ENCODE measurements at places on chromosomes 5 and 9. TPM values are rescaled to one million over a fixed set of nuclear protein-coding genes. Genes with fewer than 3 reads are reported as not detected.

Gene SLC1A1
- 20.0 TPM for total RNA-seq

DNA sequence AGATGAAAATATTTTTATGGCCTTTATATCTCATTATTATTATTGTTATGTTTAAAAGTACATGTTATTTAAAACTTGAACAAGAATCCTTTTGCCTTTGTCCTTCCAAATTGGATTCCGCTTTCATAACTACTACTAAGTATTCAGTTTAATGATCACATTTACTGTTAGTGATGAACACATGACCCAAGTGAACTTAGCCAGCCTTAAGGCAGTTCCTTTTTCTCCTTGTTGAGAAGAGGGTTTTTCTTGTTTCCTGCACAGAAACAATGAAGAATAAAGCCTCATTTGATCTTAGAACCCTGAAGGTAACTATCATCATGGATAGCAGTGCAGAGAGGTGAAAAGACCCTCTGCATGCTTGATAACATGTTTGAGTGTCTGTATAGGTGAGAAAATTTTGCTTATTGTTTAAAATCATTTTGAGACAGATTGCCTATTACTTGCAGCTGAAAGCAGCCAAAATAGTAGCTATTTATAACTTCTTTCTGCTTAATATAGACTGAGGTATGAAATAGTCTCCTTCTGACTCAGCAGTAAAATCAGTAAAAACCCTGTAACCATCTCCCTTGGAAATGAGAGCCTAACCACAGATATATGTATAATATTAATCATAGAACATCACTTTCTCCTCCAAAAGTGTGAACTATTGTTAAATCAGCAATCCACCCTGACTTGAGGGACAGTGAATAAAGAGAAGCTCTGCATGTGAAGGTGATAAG lies 266.2 kb downstream of the SPATA31D1 start:
- peak; percentile 41 for DNase-seq

Gene FYB1
- under 0.01 TPM for total RNA-seq

DNA sequence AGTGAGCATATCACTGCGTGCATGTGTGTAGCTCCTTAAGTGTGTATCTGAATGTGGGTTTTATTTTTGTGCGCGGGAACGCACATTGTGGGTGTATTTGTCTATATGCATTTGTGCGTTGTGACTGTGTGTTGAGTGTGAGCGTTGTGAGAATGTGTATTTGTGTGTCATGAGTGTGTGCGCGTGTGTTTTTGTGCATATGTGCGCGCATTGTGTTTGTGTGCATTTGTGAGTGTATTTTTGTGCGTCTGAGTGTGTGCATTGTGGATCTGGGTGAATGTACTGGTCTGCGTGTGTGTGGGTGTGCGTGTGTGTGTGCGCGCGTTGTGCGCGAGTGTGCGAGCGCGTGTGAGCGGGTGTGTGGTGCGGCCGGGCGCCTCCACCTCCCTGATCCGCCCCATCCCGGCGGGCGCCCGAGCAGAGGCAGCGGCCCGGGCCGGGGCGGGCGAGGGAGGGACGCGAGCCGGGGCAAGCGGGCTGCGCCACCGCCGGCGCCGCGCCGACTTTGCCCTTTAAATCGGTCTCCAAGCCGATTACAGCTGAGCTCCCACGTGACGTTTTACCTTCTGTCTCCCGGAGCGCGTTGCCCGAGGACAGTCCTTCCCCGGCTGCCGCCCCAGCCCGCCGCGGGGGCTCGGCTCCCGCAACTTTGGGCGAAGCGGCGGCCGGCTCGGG lies at the start of gene RASGRF2:
TSS of gene RASGRF2 (plus strand) at position 596 of the 675 bp plus-strand sequence. CDS start 376 bp downstream, outside the sequence.
- DNase-seq: peak; percentile 85

GRCh38 chr9:109304347-109304746 lies 16.5 kb downstream of the EPB41L4B start:
- no peak for DNase-seq

GRCh38 chr9:113807173-113808061 lies 68.7 kb upstream of the ZNF618 start:
- DNase-seq: no peak

GRCh38 chr9:8382777-8383527 lies 583.4 kb upstream of the DMAC1 start:
- no peak for DNase-seq

DNA sequence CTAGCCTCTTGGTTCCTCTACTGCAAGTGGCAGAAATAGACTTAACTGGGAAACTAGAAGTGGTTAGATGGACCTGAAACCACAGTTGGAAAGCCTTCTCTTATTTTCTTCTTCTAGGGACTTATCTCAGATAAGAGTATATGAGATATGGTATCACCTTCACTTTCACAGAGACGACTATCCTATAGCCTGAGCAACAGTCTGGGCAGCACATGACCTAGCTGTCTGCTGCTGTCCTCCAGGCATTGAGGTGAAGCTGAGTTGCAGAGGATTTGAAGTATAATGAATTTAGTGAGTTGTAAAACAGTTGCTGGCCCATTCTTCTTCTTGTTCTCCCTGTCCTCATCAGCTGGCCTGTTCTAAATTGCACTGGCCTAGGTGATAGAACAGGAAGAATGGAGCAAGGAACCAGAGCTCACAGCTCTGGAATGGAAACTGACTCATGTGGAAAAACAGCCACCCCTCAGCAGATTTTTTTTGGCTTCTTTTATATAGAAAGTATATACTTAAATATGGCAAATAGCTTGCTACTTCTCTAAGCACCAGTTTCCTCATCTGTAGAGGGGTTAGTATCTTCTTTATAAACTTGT lies 27.8 kb downstream of the RECK start:
- DNase-seq: peak; percentile 31

DNA sequence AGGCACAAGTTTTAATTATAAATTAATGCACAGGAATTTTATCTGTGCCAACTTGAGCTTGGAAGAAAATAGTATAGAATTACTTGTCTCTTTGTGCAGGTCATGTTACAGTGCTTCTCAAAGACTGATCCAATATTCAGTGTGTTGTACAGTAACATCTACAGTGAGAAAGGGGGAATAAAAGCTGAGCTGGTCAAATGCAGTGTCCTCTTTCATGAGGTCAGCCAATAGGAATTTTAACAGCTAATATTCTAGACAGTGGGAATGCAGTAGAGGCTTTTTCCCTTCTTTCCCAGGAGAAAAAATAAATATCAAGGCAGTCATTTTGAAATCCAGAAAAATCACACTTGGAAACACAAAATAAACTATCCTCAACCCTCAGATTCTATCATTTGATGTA lies 95.7 kb upstream of the ITGA1 start:
- peak; percentile 84 for DNase-seq

DNA sequence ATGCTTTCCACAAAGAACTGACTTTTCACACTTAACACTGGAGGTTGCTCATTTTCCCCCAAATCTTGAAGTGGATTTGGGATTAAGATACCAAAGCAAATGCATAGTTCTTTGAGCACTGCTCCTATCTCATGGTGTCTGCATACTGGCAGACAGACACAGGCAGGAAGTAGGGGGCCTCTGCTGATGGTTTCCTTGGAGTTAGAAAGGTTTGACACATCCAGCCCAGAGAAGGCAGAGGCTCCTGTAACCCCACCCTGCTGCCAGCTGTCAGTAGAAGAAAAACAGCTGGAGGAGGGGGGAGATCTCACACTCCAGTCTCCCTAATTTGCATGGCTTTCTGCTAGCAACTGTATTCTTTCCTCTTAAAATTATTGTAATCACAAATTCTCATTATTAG lies 44.1 kb downstream of the APTX start:
- DNase-seq: no peak

DNA sequence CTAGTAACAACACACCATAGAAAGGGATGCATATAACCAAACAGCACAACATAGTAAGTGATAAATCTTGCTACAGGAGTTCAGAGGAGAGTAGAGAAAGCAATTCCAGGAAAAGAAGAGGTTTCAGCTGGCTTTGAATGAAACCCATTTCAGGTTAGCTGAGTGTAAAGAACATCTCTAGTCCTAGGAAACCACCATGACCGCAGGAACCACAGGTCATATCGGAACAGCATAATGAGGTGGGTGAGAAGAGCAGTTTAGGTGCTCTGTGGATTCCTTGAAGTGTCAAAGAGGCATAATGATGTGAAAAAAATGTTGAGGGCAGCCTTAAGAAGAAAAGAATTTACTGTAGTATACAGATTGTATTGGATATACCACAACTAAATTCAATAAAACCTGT lies 507.5 kb downstream of the MTRR start:
- DNase-seq: no peak

- DNase-seq: no peak
These were observed 151.7 kb upstream of the ELL2 start for GRCh38 chr5:96113170-96113939.

GRCh38 chr5:79886456-79886855 lies 104.6 kb downstream of the MTX3 start:
- no peak for DNase-seq

Measured in osteoblast (primary cell).